ENCODE measurements at places on chromosomes 1 and 21. TPM values are rescaled to one million over a fixed set of nuclear protein-coding genes. Genes with fewer than 3 reads are reported as not detected.

DNA sequence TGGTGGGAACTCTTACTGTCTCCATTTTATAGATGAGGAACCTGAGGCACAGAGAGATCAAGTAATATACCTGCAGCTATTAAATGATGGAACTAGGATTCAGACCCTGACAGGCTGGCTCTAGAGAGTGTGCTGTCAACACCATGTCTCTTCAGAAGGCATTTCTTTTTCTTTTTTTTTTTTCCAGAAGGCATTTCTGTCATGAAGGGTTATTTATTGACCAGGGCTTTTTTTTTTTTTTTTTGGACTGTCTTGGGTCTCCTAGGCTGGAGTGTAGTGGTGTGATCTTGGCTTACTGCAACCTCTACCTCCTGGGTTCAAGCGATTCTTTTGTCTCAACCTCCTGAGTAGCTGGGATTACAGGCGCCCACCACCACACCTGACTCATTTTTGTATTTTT is 22.6 kb downstream of the HIPK1 start:
- no peak for DNase-seq

DNA sequence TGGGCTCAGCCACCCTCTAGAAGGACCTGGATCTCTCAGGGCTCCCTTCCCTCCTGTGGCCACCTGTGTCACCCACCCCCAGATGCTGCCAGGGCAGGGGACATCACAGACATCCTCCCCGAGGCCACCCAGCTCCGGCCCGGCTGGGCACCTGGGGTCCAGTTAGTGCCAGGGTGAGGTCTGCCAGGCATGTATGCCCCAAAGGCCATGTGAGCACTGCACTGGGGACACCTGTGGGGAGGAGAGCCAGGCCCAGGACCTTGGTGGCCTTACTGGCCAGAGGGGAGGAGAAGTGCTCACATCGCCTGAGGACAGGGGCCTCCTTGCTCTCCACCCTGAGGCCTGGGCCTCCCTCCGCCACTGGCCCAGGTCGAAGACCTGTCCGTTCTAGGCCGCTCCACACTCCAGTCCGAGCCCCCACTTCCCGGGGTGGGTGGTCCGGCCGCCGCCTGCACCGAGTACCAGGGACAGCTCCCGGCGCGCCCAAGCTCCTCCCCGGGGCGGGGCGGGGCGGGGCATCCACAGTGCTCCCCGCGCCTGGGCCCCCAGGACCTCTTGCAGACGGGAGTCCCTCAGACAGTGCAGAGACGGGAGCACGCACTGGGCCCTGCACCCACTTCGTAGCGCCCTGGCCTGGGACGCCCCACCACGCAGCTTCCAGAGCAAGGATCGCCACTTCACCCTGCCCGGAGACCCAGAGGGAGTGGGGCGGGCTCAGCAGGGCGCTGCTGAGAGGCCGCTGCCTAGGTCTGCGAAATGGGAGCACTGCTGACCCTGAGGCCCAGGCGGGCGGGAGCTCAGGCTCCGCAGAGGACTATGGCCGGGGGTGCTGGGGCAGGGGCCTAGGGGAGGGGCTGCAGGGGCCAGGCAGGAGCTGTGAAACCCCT is 34.3 kb upstream of the CCDC27 start:
- no peak for DNase-seq

- DNase-seq = no peak
These were observed 365.5 kb upstream of the SGIP1 start for GRCh38 chr1:66168467-66168887.

The ATP1A4 gene
- 0.27 TPM for total RNA-seq

The HRNR gene
- total RNA-seq = not detected

The TEDDM1 gene
- total RNA-seq = not detected

Data from type B pancreatic cell (in vitro differentiated cells).